ENCODE measurements at places on chromosomes 3 and 15.

DNA sequence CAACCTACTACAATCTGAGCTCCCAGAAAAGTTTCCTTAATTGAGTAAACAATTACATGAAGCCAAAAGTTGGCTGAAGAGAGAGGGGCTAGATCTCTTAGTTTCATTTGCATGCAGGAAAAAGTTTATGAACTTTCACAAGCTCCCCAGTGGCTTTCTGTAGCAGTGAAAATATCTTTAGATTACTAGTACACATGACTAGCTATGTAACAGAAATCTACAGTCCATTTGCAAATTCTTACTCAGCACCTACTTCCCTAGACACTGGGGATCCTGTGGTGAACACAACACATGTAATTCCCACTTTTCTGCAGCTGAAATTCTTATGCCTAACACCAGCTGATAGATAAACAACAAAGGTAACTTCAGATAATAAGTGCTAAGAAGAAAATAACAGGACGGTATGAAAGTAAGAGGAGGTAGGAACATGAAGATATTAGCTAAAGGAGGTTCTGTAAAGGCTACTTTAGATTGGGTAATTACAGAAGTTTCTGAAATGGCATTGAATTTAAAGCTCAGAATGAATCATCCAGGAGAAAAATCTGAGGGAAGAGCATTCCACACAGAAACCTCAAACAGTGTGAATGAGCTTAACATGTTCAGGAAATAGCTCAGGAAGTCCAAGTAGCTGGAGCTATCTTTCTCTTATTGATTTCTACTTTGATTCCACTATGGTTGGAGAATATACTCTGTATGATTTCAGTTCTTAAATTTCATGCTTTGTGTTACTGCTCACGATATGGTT is 204.8 kb downstream of the MAGI1 start:
- DNase-seq: no peak

DNA sequence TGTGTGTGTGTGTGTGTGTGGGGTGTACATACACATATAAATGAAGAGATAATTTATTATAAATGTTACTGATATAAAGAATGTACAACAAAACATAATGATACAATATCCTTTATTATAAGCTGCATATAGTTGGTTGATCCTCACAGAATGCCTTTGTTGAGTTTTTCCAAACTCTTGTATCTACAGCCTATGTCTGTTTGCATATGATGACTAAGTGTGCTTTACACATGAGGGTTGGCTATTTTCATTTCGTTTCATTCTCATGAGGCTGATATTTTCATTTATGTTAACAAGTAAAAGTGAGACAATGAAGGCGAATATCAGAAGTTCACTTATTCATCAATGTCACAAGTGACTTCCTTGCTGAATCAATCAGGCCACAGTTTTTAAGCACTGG is 45.1 kb downstream of the TM2D3 start:
- DNase-seq: no peak

- DNase-seq: no peak
These were observed 405.4 kb upstream of the THRB start for GRCh38 chr3:24899901-24900603.

GRCh38 chr3:112004669-112005068 is 5.9 kb downstream of the TAGLN3 start:
- DNase-seq: no peak

GRCh38 chr3:112128843-112129727 is 4.0 kb downstream of the GCSAM start:
- DNase-seq: no peak
